Suprapubic skin (tissue), 4 donors: ENCODE measurements at places on chromosomes 6 and 20.

DNA sequence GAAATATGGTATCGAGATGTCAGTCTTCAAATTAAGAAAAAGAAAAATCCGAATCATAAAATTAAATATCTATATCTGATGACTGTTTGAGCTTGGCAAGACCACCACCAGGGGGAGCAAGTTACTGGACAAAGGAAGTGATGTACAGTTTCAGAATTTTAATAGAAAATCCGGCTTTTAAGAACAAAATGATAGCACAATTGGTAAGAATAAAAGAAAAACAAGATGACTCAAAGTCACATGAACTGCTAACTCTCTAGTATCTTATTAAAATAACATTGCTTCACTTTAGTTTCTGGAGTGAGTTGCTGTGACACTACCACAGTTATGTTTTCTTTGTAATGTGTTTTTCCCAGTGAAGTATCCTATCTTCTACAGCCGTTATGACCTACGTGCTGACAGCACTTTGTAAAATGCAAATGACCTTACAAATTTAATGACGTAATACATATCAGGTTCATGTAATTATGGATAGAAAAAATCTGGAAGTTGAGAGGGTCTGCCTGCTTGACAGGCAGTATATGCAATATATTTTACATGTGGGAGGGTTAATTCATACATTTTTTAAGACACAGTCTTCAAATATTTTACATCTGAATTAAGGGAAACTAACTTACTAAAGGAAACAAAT lies 405.3 kb upstream of the HS3ST5 start:
- peak; percentile 76 for DNase-seq

DNA sequence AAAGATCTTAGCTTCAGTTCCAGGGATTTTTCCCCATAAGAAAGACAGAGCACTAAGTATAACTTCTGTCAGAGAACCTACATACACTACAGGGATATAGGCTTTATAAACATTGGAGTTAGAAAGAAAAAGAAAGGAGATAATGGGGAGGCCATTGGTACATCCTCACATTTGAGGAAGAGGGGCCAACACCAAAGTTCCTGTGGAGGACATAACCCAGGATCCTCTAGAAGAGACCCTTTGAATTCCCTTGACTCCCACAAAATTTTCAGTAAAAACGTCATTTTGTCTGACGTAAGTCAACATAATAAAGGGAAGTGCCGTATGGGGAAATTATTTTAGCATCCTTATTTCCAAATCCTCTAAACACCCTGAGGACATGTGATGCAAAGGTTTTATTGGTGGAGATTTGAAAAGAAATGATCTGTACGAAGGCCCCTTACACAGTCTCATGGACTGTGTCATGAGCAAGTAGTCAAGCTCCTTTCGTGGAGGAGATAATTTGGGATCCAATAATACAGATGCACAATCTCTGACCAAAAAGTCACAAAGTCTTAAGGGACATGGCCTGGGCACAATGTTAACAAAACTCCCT lies 33.2 kb downstream of the HLA-DRA start:
- no peak for DNase-seq

DNA sequence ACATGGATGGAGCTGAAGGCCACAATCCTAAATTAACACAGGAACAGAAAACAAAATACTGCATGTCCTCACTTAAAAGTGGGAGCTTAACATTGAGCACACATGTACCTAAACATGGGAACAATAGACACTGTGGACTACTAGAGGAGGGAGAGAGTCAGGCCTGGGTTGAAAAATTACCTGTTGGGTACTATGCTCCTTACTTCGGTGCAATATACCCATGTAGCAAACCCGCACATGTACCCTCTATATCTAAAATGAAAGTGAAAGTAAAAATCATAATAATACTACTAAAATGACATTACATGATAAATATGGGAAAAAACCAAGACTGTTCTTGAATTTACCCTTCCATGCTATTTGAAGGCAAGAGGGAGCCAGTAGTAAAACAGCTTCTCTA lies 1273.8 kb upstream of the ADGRB3 start:
- DNase-seq, result no peak

DNA sequence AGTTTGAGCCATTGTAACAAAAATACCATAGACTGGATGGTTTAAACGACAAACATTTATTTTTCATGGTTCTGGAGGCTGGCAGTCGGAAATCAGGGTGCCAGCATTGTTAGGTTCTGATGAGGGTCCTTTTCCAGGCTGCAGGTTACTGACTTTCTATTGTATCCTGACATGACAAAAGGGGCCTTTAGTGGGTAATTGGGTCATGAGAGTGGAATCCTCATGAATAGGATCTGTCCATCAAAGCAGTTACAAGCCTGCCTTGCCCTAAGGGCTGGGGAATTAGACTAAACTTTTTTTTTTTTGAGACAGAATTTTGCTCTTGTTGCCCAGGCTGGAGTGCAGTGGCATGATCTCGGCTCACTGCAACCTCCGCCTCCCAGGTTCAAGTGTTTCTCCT lies 347.9 kb upstream of the TSHZ2 start:
- DNase-seq, result no peak

DNA sequence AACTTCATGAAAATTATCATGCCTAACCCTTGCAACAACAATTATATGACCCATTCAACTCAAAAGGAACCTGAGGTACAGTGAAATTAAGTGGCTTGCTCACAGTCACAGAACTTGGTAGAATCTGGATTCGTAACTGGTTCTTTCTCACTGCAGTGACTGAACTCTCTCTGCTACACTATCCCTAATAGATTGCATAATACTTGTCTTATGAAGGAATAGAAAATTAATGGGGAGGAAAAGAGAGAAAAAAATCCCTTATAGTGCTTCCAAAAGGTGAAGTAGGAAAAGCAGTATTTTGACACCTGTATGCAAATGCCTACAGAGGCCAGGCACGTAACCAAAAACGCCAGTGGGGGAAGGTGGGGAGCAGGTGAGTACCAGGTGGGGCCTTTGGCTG lies 186.6 kb downstream of the LY86 start:
- DNase-seq, result no peak

- no peak for DNase-seq
Observed at GRCh38 chr6:111837007-111837406, 36.2 kb downstream of the FYN start.

DNA sequence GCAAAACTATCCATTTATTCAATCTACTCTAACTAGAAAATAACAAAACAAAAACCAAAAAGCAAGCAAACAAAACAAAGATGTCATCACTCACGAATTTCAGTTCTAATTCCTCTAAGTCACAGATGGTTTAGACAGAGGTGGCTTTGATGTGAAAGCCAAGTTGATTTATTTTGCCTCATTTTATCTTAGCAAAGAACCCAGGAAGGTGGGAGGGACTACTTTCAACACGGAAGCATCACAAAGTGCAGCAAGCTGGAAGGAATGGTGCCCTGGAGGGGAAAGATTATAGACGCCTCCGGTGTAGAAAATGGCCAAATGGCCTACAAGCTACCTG lies 88.4 kb downstream of the LAMP5 start:
- DNase-seq, result no peak

DNA sequence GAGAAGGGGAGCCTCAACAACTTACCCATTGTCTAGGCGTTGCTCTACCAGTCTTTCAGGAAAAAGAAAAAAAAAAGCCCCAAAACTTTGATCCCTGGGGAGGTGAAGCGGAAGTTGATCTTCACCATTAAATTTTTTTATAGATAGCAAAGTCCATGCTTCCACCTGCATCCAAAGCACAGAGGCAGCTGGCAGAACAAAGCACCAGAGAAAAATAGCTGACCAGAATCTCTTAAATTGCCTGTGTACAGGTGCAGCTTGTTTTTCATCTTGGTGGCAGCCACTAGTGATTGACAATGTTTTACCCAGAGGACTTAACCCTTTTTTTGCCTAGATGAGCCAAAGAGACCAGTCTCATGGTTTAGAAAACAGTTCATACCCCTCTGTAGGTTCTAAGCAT lies 86.0 kb downstream of the MYB start:
- no peak for DNase-seq

GRCh38 chr6:5994999-5995657 lies 11.6 kb downstream of the NRN1 start:
- DNase-seq, result no peak

DNA sequence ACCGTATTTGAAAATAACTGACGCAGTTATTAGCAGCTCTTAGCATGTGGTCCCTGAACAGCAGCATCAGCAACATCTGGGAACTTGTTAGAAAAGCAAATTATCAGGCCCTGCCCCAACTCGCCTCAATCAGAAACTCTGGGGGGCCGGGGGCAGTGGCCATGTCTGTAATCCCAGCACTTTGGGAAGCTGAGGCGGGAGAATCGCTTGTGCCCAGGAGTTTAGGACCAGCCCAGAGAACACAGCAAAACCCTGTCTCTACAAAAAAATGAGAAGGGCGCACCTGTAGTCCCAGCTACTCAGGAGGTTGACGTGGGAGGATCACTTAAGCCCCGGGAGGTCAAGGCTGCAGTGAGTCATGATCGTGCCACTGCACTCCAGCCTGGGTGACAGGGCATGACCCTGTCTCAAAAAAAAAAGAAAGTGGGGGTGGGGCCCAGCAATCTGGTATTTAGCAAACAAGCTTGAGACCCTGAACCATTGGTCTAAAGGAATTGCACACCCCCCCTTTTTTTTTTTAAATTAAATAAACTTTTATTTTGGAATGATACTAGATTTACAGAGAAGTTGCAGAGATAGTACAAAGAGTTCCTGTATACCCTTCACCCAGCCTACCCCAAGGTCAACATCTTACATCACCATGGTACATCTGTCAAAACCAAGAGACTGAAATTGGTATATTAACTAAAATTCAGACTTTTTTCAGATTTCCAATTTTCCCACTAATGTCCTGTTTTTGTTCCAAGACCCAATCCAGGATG lies 6.7 kb downstream of the SRXN1 start:
- DNase-seq, result no peak

DNA sequence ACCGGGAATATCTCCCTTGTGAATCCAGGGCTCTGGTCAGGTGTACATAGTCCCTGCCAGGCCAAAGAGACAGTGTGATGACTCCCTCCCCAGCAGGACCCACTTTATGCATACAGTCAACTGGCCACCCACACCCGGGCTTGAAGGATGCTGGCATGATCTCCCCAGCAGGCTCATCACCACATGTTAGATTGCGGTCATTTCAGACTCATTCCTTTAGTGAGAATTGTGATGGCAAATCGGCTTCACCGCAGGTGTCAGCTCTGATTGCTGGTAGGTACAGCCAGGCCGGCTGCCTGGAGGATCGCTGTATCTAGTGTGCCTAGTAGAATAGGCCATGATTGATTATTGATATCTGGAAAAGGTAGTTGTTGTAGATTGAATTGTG lies 24.5 kb downstream of the CD83 start:
- no peak for DNase-seq

DNA sequence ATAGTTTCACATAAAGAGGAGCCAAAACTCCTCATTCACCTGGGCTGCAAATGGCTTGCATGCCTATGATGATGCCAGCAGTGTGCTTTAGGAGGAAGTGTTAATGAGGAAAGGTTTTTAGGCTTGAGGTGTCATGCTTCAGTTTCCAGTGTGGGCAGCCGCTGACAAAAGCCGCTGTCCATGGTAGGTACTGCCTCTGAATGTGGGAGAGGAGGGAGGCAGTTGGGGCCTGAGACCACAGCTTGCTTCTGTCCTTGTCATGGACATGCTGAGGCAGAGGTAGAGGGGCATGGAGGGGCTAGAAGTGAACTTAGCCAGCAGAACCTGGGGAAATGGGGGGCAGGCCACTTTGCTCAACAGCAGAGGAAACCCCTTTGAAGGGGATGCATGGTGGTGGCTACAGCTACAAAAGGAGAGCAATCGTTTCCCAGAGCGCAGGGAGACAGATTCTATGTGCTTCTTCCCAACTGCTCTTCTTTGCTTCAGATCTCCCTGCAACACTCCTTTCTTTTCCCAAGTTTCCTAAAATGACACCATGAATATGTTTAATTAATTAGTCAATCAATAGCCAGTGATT lies 372.1 kb upstream of the CNR1 start:
- DNase-seq, result no peak

- DNase-seq, result no peak
Observed at GRCh38 chr6:139337830-139338229, 36.6 kb downstream of the CITED2 start.

GRCh38 chr6:165556116-165556843 lies 106.8 kb downstream of the PDE10A start:
- DNase-seq, result no peak

DNA sequence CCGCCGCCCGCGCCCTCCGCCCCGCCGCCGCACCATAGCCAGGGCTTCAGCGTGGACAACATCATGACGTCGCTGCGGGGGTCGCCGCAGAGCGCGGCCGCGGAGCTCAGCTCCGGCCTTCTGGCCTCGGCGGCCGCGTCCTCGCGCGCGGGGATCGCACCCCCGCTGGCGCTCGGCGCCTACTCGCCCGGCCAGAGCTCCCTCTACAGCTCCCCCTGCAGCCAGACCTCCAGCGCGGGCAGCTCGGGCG lies 1.5 kb downstream of the FOXC1 start:
- no peak for DNase-seq

DNA sequence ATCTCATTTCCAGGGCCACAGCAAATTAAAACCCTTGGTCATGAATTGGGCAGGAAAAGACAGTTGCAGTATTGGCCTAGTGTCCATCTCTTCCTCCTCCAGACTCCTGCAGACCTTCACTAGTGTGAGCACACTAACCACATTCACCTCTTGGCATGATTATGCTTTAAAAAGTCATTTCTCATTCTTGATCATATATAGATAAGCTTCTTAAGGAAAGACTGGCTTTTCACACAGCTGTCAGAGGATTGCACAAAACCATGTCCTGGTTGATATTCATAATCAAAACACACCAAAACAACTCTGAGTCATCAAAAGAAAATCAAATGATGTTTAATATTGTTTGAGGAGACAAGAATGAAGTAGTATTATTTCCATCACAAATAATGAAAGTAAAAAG lies 52.1 kb downstream of the TMEM200A start:
- no peak for DNase-seq

- no peak for DNase-seq
Observed at GRCh38 chr6:101912311-101912710, 518.8 kb downstream of the GRIK2 start.

DNA sequence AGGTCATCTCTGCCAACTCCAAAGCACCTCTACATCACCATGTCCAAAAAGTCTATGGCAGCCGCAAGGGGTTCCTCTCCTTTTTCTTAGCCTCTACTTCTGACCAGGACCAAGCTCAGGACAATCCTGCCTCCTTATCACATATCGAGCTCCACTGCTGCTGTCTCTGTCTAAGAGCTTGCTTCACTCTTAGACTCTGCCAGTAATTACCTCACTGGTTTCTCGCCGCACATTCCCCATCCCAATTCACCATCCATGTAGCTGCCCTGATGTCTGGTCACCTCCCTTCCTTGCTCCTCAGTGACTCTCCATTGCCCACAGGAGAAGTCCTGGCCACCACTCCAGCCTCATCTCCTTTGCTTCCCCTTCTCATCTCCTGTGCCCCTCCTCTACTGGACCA lies 24.1 kb upstream of the PI16 start:
- no peak for DNase-seq

DNA sequence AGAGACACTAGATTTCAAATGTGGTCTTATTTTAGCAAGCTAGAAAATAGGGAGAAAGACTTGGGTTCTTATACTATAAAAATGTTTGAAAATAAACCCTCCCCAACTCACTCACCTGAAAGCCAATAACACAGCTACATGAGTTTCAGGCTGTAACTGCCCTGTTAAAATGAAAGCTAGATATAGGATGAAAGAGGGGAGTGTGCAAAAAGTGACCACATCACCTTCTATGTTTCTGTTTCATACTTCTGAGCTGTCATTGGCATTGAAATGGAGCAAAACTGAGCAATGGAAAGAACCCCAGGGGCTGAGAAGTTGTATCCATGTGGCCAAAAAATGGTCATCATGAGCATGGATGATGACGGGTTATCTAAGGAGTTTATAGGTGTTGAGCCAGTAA lies 148.1 kb upstream of the TENT5A start:
- no peak for DNase-seq

GRCh38 chr6:18080544-18080943 lies 41.9 kb downstream of the NHLRC1 start:
- no peak for DNase-seq
